Activated CD4-positive, alpha-beta T cell treated with anti-CD3 and anti-CD28 coated beads, Interleukin-2, Interleukin-6, amounts not matched to agents 100 ng/mL and 50 ng/mL, durations not matched to agents 16 hours and 8 hours (primary cell): ENCODE measurements at places on chromosomes 4 and X.

GRCh38 chr4:26255989-26256388 is 64.8 kb upstream of the RBPJ start:
- DNase-seq, result no peak

- DNase-seq, result no peak
These were observed 1008.3 kb downstream of the PCDH18 start for GRCh38 chr4:136524039-136524438.

DNA sequence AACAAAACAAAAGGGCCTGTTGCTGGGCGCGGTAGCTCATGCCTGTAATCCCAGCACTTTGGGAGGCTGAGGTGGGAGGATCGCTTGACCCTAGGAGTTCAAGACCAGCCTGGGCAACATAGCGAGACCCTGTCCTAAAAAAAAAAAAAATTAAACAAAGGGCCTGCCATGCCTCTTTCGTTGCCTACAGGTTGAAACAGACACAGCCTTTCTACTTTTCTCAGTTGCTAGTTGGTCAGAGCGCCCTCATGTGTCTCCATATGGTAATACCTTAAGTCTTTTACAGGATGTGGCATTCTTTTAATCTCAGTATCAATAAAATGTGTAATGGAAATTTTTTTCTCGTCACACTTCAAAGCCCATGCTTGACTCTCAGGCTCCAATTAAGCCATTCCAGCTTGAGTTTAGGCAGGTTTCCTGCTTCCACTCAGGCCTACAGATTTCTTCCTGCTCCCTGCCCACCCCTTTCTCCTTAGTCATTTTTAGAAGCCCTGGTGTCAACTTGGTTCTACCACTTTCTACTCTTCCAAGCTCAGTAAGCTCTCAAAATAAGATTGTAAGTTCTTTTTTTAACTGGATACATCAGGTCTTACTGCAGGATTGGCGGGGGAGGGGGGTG is 4.6 kb upstream of the SOWAHD start:
- DNase-seq, result peak; percentile 80

DNA sequence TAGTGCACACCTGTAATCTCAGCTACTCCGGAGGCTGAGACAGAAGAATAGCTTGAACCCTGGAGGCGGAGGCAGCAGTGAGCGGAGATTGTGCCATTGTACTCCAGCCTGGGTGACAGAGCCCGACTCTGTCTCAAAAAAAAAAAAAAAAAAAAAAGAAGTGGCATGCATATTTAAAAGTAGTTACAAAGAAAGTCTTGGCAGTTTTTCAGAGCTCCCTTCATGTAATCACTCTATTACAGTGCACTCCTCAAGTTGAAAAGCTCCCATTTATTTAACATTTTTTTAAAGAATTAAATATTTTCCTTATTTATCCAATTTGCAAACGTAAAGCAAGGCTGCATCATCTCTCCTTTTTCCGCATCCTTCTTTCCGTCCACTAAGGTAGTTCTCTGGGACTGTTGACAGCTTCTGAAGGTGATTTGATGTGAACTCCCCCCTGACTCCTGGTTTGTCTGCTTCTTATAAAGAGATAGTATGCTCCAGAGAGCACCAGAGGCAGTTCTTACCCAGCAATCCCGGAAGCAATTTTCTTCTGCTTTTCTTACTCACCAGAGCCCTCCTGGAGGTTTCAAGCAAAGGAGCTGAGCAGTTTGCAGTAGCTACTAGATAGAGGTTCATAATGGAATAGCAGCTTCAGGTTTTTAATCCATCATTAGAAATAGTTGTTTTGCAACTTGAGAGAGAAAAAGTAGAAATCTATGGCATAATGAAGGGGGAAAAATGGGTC is 151.0 kb downstream of the PALLD start:
- no peak for DNase-seq

DNA sequence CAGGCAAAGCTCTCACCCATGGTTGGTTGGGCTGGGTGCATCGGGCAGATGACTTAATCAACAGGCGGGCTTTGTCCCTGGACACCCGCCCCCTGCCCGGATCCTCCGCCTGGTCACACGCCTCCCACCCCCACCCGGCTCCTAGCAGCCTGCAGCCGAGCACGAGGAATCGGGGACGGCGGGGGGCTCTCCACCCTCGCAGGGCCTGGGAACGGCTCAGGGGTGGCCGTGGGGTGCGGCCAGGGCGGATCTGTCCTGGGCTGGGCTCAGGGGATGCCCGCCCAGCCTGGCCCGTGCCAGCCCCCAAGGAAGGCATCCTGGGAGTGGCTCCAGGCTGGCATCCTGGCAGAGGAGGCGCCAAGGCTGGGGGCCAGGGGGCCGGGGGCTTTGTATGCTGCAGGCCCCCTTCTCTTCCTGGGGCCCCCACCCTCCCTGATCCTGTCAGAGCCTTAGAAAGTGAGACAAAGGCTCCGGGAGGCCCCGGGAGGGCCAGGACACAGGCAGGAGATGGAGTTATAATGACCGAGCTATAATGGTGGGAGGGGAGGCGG is 32.5 kb upstream of the FGFR3 start:
- DNase-seq, result no peak

GRCh38 chrX:11757719-11758399 is at the start of gene MSL3:
TSS of gene MSL3 (plus strand) at chrX:11758237. CDS start at chrX:11758264, 27 bp downstream.
- DNase-seq, result peak; percentile 56

DNA sequence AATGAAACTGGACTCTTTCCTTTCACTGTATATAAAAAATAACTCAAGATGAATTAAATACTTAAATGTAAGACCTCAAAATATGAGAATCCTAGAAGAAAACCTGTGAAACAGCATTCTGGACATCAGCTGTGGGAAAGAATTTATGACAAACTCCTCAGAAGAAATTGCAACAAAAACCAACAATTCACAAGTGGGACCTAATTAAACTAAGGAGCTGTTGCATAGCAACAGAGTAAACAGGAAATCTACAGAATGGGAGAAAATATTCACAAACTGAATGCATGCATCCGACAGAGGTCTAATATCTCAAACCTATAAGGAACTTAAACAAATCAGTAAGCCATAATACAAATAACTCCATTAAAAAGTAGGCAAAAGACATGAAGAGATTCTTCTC is 851.7 kb upstream of the PCDH10 start:
- no peak for DNase-seq

DNA sequence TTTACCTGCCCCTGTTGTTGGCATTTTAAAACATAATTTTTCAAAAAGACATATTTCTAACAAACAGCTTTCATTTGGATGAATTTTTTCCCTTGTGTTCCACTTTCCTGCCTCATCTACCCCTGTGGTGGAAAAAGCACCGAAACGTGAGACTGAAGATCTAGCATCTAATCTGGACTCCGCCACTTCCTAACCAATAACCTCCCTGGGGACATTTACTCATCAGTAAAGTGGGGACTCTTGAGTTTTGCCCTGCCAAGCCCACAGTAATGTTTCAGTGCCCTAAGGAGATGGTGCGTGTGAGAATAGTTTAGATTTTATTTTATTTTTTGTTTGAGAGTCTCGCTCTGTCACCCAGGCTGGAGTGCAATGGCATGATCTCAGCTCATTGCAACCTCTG is 56.7 kb downstream of the ADGRG2 start:
- DNase-seq, result no peak

DNA sequence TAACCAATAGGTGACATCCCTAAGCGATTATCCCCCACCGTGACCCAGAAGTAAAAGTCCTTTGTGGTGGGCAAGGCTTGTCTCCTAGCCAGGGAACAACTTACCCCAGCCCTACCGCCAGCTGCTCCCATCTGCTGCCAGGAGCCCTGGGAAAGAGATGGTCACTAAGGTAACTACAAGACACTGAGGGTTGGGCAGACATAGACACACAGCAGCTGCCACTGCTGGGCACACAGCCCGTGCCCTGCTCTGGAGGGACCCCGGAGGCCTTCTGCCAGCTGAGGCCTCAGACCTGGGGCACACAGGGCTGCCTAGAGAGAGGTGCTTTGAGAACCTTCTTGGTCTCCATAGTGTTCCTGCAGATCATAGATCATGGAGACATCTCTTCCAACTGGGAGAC is 53.0 kb upstream of the PROM1 start:
- no peak for DNase-seq

DNA sequence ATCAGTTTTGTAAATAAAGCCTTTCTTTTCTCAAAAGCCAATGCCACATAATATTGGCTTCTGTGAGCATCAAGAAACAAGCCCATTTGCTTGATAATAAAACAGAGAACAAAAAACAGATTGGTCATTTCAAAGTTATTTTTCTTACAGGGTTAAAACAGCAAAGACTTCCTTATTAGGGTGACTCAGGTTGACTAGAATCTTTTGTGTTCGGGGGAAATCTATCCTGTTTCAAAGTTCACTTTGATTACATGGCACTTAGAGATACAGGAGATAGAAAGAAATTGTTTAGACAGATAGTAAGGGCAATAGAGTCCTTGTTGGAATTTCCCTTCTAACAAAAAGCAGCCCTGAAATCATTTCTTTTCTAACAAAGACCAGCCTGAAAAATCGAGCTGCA is 170.0 kb upstream of the GLRA2 start:
- no peak for DNase-seq

GRCh38 chr4:152849350-152849749 is 69.6 kb downstream of the ARFIP1 start:
- no peak for DNase-seq

DNA sequence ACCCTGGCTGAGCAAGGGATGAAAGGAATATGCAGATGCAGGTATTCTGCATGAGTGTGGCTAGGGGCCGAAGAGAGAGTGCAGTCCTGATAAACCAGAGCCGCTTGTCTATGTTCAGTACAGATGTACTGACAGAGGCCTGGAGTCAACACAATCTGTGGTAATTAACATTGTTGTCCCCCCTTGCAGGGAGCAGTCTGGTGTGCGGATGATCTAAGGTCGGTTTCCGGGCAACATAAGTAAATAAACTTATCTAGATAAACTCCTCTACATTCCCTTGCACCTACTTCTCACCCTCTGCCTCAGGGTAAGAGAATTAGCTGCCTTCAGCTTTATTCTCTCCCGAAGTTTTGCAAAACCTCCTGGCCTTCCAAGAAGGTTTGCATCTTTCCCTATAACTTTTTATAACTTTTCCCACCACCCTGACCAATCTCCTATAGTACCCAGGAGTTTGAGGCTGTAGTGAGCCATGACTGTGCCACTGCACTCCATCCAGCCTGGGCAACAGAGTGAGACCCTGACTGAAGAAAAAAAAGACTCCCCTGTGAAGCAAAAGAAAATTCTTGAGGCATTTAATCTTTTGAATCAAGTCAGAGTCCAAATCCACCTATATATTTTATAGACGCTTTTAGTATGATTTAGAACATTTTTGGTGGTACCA is 26.6 kb downstream of the SNX25 start:
- DNase-seq, result no peak

DNA sequence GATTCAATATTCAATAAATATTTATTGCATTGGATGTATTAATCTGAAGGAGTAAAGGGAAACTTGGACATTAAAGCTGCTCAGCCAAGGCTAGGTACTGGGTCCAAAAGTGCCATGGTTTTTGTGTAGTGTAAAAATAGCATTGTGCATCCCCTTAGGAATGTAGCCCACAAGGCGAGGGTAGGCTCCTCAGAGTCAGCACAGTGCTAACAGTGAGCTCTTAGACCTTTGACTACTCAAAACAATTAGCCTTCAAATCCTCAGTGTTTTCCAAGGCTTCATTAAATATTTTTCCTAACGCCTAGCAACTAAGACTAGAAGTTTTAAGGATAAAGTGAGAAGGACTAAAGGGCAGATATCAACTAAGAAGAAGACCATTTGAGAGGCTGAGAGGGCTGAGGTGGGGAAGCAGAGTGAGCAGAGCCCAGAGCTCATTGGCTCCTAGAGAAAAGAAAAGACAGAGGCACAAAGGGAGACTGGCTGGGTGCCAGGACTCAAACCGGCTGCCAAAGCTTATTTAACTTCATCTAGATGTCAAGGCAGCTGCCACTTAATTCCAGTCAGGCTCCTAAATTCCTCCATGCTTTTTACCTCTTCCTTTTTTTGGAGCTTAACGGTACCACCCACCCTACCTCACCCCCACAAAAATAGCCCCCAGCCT is 17.0 kb downstream of the PRKG2 start:
- no peak for DNase-seq

- DNase-seq, result no peak
These were observed 192.2 kb upstream of the LEF1 start for GRCh38 chr4:108360754-108361445.

- no peak for DNase-seq
These were observed 25.4 kb downstream of the FGFBP1 start for GRCh38 chr4:15912961-15913630.

DNA sequence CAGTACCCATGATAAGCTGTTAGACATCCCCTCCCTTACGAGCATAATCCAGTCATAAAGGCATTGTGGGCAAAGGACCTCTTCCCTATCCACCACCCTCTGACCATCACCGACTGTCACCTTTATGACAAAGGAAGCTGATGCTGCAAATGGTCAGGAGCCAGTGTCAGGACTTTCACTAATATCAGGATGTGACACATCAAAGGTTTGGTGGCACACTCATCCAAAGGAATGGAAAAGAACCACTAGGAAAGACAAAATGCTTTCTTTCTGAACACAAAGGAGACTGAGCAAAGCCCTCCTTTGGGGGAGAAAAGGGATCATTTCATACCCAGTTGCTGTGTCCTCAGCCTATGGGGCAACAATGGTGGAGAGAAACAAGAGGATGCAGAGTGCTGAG is 66.9 kb upstream of the PROM1 start:
- no peak for DNase-seq

DNA sequence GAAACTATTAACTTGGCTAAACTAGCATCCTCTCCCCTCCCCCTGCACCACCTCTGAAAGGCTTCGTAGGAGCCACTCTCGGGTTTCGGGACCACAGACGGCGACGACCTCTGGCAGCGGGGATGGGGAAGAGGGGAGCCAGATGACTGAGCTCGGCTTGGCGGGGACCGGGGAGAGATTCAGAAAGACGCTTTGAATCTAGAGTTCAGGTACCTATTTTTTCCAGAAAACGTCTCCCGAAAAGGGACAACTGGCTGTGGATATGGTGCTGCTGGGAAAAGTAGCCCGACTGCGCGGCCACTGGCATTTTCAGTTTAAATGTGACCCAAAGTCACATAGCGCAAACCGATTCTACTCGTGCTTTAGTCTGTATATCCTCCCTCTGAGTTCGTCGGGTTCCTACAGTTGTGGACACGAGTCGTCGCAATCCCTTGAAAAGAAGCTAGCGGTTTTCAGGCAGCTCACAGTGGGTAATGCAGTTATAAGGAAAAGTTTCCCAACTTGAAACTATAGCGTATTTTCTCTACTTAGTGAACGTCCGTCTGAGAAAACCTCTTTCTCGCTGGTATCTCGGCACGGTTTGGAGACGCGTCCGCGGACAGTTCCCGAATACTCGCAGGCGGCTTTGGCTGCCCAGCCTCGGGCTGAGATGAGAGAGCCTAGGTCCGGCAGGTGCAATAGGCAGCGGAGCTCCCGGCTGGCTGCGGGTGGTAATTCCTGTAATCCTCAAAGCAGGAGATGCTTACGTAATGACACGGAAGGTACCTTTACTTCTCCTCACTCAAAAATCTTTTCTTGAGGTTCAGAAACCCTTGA is 1.3 kb downstream of the PARM1 start:
- no peak for DNase-seq

DNA sequence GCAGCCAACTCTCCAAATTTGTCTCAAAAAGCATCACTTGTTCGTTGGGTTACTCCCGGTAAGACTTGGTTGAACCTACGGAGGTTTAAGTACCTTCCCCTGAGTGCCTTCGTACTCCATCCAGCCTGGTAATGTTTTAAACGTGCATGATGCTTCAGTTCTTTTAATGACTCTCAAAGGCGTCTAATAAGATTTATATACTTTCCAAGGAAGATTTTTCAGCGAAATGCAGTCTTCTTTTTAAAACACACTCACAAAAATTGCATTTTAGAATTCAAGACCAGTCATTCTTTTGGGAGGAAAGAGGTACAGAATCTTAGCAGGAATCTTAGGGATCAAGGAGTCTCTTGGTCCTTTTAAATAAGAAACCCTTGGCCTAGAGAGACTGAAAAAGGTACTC is 430 bp upstream of the TRPC3 start:
- no peak for DNase-seq
